Activated T-cell treated with anti-CD3 and anti-CD28 coated beads, Interleukin-2, amount 50 U/mL, for 72 hours (primary cell): ENCODE measurements at places on chromosomes 1 and 21. TPM values are rescaled to one million over a fixed set of nuclear protein-coding genes. Genes with fewer than 3 reads are reported as not detected.

GRCh38 chr1:85137660-85138059 is 63.2 kb downstream of the SYDE2 start:
- H3K27ac ChIP-seq = no peak overlapping the region
- no peaks in the 10 kb centered on the region for H3K36me3 ChIP-seq
- no peak for DNase-seq
- no peaks in the 10 kb centered on the region for H3K4me1 ChIP-seq
- H3K27me3 ChIP-seq = no peaks in the 10 kb centered on the region

DNA sequence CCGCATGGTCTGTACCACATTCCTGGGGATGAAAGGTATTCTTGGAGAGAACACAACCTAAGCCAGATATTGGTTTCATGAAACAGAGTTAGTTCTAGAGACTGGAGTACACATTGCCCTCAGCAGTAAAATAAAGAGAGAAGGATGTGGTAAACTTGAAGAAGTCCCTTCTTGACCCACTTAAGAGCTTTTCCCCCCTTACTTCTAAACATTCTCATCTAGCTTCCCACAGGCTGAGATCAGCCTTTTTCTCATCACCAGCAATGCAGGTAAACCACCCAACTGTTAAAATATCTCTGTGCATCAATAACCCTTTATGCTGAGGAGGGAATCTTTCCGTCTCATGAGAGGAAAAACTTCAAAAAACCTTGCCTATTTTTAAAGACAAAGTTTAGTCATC is 62.6 kb downstream of the SUSD4 start:
- H3K27ac ChIP-seq = no peak overlapping the region
- no peaks in the 10 kb centered on the region for H3K27me3 ChIP-seq
- H3K36me3 ChIP-seq = no peaks in the 10 kb centered on the region
- no peak for DNase-seq
- no peak overlapping the region for H3K4me3 ChIP-seq
- peaks cover 27% of the 10 kb centered on the region for H3K4me1 ChIP-seq

GRCh38 chr1:227006226-227006796 is 66.2 kb downstream of the COQ8A start:
- H3K4me1 ChIP-seq = peaks cover 6% of the 10 kb centered on the region
- H3K27me3 ChIP-seq = peaks cover 9% of the 10 kb centered on the region
- no peak overlapping the region for H3K27ac ChIP-seq
- H3K36me3 ChIP-seq = no peaks in the 10 kb centered on the region
- no peak for DNase-seq

GRCh38 chr1:151908228-151908691 is 1.1 kb downstream of the THEM4 start:
- no peaks in the 10 kb centered on the region for H3K27me3 ChIP-seq
- no peak for DNase-seq
- peaks cover 51% of the 10 kb centered on the region for H3K4me1 ChIP-seq
- peaks cover 47% of the 10 kb centered on the region for H3K36me3 ChIP-seq

The CELA3B gene
- total RNA-seq = not detected

- no peak overlapping the region for H3K4me3 ChIP-seq
- no peaks in the 10 kb centered on the region for H3K4me1 ChIP-seq
- H3K27ac ChIP-seq = no peak overlapping the region
These were observed 530.9 kb downstream of the PTPRU start for GRCh38 chr1:29767088-29767685.

DNA sequence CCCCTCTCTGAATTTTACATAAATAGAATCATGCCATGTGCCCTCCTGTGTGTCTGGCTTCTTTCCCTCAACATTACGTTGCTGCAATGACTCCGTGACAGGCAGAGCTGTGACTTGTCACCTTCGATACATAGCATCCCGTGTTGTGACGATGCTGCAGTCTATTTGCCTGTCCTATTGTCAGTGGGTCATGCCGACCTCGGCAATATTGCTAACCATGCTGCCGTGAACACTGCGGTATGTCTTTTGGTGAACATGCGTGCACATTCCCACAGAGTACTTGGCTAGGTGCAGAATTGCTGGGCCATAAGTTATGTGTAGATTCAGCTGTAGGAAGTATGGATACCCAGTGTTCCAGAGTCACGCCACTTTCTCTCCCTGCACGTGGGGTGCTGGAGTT is 36.3 kb upstream of the TTC34 start:
- H3K4me1 ChIP-seq = peaks cover 23% of the 10 kb centered on the region
- no peak for DNase-seq
- H3K27ac ChIP-seq = no peak overlapping the region
- H3K4me3 ChIP-seq = no peak overlapping the region

GRCh38 chr1:106836708-106837107 is 219.8 kb upstream of the PRMT6 start:
- no peaks in the 10 kb centered on the region for H3K36me3 ChIP-seq
- no peak for DNase-seq
- H3K4me1 ChIP-seq = no peaks in the 10 kb centered on the region

The MMEL1 gene
- 1.5 TPM for total RNA-seq

DNA sequence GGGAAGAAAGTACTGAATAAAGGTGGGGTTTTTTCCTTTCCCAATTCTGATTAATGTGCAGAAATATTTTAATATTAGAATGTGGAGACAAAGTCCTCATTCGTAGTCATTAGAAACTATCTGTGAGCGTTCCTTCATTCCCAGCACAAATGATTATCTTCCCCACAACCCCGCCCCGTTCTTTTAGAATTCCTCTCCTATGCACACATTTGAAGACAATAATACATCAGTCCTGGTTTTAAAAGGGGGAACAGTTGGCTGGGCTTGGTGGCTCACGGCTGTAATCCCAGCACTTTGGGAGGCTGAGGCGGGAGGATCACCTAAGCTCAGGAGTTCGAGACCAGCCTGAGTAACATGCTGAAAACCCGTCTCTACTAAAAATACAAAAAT is 876 bp downstream of the ALDH9A1 start:
- peaks cover 9% of the 10 kb centered on the region for H3K36me3 ChIP-seq
- H3K27me3 ChIP-seq = no peaks in the 10 kb centered on the region
- peak overlapping the region; percentile 99 for H3K4me3 ChIP-seq
- no peak for DNase-seq
- peaks cover 26% of the 10 kb centered on the region for H3K4me1 ChIP-seq

DNA sequence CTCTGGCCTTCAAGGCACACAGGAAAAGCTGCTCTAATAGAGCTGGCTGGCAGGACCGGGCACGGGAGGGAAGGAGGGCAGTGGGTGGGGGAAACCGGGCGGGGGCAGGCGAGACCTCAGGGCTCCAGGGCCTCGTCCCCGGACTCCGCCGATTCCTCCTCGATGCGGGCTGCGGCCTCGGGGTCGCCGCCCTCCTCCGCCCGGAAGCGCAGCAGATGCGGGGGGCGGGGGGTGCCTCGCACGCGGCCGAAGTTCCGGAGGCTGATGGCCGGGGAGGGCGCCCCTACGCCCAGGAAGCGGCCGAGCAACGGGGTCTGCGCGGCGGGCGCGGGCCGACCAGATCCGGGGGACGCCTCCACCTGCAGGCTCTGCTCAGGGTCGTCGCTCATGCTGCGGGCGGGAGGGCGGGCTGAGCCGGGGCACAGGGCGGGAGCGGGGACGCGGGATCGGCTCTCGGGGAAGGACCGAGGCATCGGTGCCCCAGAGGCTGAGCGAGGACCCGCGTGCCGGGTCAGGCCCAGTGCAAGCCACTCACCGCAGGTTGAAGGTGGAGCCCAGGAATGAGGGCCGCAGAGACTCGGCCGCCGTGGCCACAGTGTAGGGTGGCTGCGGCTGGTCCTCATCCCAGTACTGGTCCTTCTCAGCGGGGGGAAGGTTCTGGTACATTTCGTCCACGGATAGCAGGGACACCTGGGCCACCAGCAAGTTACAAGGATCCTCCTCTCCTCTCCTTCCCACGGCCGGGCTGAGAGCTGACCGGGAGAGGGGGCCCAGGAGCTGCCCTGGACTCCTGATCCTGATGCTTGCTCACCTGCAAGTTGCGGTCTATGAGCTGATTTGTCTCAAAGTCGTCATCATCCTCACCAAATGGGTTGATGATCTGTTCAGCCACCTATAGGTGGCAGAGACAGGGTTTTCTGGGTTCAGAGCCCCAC is 3.6 kb downstream of the BEST4 start:
- peaks cover 21% of the 10 kb centered on the region for H3K36me3 ChIP-seq
- peak overlapping the region; percentile 75 for H3K4me3 ChIP-seq
- no peaks in the 10 kb centered on the region for H3K27me3 ChIP-seq

DNA sequence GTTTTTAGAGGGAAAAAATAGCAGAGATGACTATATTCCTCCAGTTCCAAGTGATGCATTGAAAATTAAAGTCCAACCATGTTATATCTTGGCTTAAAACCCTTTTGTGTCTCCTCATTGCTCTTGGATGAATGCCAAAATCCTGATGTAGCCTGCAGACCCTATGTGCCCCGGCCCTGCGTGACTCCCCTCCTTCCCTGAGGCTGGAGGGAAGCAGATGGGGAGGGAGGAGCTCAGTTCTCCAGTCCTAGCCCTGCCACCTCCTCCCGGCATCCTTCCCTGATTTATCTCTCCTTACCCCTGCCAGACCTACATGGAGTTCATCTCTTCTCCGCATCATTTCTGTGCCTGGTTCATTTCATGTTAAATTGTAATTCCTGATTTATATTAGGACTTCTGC is 397.4 kb downstream of the PTPRU start:
- H3K4me3 ChIP-seq = no peak overlapping the region
- no peaks in the 10 kb centered on the region for H3K4me1 ChIP-seq
- peaks cover 8% of the 10 kb centered on the region for H3K27me3 ChIP-seq
- no peak for DNase-seq
- no peaks in the 10 kb centered on the region for H3K36me3 ChIP-seq
- H3K27ac ChIP-seq = no peak overlapping the region

DNA sequence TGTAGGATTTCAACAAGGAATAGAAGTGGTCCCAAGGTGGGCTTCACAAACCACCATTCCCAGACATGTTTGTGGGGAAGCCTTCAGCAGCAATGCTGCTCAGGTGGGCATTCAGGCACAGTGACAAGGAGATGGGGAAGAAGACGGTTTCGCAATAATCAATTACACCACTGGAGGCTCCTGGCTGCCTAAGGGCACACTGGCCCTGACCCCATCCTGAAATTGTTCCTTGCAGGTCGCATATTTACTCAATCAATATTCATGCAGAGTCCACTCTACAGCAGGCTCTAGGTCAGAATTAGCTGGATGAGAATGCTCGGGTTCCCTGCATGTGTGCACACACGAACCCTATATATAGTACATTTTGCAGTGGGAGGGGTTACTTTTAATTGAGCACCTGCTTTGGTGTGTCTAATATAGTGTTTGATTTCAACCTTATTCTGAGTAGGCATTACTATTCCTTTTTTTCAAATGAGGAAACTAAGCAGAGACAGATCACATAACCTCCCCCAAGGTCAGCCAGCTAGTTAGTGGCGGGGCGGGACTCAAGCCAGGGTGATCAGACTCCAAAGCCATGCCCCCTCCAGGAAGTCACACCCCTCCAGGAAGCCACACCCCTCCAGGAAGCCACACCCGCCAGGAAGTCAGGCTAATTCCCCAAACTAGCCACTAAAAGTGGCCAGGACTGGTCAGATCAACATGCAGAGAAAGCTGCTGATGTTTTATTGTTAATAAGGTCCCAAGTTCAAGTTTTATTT is 106.5 kb downstream of the HLCS start:
- DNase-seq = peak; percentile 47
- peak overlapping the region; percentile 14 for H3K27ac ChIP-seq
- H3K27me3 ChIP-seq = no peaks in the 10 kb centered on the region

DNA sequence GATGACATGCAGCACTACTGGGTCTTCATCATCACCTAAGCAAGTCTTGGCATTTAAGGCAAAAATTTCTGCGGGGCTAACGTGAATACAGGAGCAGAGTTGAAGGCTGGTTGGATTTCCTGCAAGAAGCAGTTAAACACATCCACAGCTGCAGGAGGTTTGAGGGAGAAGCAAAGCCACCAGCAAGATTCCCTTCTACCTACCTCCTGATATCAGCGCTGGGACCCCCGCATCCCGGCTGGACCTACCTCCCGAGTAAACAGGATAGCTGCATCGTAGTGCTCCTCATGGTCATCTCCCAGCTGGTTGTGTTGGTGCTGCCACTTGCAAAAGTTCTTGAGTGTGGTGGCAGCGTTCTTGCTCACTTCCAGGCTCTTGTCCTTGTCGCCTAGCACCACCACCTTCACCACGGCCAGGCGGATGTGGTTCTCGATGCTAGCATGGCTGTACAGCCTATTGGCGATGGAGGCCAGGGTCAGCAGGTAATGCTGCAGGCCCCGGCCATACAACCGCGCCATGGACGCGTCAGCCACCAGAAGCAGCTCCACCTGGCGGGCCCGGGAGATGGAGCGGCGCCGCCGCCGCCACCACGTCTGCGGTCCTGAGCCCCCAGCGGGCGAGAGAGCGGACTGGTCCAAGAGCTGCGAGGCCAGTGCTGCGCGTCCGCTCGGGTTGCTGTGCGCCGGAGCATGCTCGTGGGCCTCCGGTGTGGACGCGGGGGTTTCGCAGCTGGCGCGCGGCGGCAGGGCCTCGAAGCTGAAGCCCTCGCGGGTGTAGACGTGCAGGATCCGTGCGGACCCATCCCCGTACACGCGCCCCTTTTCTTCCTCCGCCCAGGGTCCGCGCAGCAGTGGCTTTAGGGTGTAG is 1.6 kb downstream of the ADAMTS5 start:
- H3K27ac ChIP-seq = no peak overlapping the region
- H3K4me1 ChIP-seq = peaks cover 5% of the 10 kb centered on the region
- no peaks in the 10 kb centered on the region for H3K36me3 ChIP-seq
- H3K27me3 ChIP-seq = peaks cover 57% of the 10 kb centered on the region
- DNase-seq = no peak
- no peak overlapping the region for H3K4me3 ChIP-seq

DNA sequence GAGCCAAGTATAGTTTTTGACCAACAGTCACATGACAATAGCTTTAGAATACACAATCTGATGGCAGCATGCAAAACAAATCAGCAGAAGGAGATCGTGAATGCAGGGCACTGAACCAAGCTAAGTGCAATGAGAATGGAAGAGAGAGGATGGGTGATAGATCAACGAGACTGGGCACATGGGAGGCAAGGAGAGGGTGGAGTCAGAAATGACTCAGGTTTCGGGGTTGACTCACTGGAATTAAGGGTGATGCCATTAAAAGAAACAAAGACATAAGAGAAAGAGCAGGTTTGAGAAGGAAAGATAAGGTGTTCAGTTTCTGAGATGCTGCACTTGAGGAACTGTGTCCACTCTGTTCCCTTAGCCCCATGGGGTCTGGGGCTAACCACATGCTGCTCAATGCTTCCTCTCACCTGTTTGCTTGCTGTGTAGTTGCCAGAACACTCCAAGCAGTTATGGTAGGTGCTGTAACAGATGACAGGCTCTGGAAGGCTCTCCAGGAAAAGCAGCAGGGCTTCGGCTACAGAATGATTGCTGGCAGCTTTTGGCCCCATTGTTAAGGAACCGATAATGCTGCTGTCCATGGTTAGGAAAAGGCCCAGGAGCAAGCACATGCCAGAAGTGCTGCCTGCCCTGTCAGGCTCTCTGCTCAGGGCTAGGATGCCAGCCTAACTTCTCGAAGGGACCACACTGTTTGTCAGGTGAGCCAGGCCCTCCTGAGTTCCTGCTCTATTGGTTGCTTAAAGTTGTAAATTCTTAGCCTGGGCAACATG is 6.1 kb upstream of the MTF1 start:
- no peaks in the 10 kb centered on the region for H3K27me3 ChIP-seq
- peaks cover 33% of the 10 kb centered on the region for H3K4me1 ChIP-seq
- peak overlapping the region; percentile 3 for H3K4me3 ChIP-seq
- H3K36me3 ChIP-seq = peaks cover 10% of the 10 kb centered on the region
- peak; percentile 58 for DNase-seq
